NCI-H748 treated with DMSO at 0.1 percent for 48 hours (cell line): ENCODE measurements at places on chromosomes 2 and 18.
A peak's percentile ranks its signal among the peaks of the same experiment; 100 is the strongest.

GRCh38 chr18:69992776-69993175, 45.1 kb upstream of the CD226 start:
- no peak for DNase-seq

DNA sequence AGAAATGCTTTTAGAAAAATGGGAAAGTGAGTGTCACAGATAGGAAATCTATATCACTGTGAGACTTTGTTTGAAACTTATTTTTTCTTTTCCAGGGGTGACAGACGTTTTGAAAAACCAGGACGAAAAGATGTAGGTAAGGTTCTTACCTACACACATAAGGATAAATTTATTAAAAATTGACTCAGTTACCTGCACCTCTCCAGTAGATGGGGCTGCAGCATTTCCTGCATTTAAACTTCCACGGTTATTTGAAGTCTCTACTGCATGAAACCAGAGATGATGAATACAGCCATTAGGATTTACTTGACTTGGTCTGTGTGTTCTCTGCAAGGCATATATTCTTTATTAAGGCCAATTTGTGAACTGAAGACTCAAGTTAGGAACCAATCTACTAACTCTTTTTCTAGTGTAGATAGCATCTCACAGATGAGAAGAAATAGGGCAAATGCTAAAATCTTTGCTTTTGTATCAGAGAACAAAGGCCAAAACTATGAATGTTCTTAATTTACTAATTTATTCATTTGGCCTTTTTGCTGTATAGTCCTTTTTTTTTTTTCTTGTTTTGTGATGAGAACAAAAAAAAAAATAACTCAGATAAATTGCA, 15.0 kb downstream of the KCNJ13 start:
- DNase-seq = peak; percentile 1

DNA sequence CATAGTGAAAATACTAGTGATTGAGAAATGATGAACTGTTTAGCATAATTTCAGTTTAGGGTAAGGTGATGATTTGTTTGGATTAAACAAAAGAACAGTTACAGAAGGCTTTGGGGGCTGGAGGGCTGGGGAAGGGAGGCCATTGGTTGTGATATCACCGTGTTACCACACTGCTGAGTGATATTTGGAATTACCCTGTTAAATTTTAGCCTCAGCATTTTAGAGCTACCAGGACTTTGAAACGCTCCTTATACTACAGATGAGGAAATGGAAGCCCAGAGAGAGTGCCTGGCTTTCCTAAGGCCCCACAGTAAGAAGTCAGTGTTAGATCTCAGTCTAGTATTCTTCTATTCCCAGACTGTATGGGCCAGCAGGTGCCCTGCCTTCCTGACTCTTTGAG, 15.6 kb downstream of the ARHGEF33 start:
- DNase-seq = no peak

GRCh38 chr18:45836242-45837205, 11.0 kb downstream of the SIGLEC15 start:
- no peak for DNase-seq

DNA sequence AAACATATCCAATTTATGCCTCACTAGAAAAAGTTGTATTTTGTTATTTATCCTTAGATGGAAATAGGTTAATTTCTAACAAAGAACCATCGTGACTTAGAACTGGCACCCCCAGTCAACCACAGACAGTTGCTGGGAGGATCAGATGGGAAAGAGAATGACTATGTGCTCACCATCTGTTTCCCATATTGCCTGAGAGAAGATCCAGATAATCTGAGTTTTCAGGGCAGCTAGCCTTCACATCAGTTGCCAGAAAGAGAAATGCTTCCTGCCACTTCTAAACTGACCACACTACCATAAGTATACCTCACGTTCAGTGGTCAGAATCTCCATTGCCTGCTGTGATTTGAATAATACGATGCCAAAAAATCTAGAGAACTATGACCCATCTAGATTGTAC, 28.4 kb upstream of the NEB start:
- DNase-seq = no peak

DNA sequence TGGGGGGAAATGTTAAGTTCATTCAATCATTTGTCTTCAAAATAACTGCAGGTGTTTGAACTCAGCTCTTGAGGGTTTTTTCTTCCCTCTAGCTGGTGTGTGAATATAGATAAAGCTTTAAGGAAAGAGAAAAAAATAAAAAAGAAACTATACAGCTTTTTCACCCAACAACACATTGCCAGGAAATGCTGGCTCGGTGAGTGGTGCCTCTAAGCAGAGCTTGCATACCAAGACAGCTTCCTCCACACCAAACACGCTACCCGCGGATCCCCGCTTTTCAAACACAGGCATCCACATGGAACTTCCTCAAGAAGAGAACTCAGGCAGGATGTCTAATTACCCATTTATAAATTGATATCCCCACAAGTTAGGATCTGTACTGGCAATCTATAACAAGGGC, 69.8 kb upstream of the TANK start:
- no peak for DNase-seq

DNA sequence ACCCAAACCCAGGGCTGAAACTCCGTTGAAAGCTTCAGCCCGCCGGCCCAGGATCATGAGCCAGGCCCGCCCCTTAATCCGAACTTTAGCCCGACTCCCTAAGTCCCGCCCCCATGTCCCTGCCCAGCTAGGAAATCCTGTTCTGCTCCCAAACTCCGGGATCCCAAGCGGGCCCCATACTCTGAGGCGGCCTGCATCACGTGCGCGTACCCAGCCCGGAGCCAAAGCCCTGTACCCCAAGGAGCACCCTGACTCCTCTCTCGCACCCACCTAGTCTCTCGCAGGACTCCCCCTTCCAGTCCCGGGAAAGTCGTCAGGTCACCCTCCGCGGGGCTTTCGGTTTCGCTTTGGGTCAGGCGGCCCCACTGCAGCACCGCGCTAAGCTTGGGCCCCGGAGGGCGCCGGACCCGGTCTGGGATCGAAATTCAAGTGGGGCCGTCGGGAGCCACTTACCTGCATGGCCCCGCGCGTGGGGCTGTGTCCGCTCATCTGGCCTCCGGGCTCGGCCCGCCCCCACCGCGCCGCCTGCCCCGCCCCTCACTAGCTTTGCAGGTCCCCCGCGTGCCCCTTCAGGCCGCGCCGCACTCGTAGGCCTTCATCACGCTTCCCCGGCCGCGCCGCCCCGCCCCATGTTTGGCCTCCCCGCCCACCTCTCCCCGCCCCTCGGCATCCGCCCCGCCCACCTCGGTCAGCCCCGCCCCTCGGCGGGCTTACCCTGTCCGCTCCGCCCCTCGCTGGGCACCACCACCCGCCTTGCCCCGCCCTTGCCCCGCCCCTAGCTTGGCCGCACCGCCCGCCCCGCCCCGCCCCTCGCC, at the start of gene DNPEP:
DNPEP (minus strand) TSS at position 607 of the 815 bp plus-strand sequence; CDS start at position 489, 118 bp downstream.
- DNase-seq = peak; percentile 78

DNA sequence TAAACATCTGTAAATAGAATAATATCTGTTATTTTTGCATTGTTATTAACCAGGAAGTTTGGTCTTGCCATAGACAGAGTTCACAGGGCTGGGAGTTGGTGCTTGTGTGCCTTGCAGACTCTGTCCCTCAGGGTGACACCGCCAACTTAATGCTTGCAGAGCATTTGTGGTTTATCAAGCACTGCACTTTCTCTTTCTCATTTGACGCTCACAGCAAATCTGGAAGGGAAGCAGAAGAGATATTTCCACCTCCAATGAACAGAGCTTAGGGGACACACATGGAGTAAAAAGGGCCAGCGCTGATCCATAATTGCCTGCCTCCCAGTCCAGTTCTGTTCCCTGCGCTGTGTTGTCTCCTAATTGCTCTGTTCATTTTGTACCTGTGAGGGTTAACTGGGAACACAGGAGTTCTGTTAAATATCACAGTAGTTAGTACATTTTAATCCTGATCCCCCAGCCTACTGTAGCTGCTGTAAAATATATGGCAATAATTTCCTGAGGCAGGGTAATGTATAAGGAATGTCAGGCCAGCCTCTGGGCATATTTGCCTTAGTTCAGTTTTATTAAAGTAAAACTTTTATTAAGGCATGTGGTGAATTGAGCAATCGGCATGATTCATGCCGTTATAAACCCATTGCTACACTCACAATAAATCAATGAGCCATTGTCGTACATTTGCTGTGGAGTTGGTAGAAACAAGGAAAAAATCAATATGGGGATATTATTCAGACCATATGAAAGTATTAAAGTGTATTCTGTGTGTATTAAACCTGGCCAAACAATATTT, 182.5 kb upstream of the OSR1 start:
- DNase-seq = no peak

DNA sequence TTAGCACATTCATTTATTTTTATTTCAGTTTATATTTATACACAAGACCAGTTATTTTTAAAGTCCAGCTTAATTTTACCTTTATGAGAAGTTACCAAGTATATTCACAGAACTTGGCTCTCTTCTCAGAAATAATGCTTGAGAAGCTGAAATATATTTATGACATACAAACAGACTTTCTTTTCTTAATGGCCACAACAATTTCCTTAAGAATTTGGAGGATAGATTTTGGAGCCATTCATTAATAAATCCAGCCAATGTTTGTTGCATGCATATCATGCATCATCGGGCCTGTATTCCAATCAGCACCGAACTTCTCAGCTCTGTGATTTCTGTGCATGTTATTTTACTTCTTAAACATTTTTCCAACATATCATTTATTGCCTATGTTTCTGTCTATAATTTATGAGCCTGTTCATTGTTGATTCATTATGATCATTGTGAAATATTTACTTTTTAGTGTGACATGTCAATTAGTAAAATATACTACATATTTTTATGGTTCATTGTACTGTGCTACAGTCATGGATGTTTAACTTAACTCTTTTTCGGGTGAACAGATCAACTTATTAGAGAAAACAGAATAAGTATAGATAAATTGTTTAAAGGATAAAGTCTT, 3.5 kb downstream of the GULP1 start:
- DNase-seq = no peak

DNA sequence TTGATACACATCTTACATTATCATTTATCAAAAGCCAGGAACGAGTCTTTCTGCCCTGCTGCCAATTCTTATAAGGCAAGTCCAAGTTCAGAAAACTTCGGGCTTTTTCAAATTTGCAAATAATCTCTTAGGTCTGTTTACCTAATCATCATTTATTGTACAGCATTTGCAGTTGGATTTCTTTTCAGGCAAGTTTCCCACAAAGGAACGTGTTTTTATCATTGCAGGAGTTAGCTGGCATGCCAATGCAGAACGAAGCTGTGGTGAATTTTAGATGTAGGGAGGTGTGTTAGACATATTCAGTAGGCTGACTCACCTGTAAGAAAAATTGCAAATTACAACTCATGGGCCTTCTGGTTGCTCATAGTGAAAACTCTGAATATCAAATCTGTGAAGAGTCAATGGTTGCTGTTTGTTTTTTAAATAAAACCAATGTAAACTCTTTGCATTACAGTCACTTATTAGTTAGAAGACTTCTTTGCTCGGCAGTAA, 209.6 kb downstream of the SRBD1 start:
- DNase-seq = no peak

- no peak for DNase-seq
These were observed 65.9 kb upstream of the WIPF1 start for GRCh38 chr2:174663550-174663949.

- DNase-seq = no peak
These were observed 316.9 kb upstream of the THSD7B start for GRCh38 chr2:136448432-136448831.

GRCh38 chr2:183035954-183036669, 2.1 kb downstream of the NCKAP1 start:
- no peak for DNase-seq

- DNase-seq = peak; percentile 59
These were observed 28.0 kb downstream of the GCG start for GRCh38 chr2:162123806-162124758.

DNA sequence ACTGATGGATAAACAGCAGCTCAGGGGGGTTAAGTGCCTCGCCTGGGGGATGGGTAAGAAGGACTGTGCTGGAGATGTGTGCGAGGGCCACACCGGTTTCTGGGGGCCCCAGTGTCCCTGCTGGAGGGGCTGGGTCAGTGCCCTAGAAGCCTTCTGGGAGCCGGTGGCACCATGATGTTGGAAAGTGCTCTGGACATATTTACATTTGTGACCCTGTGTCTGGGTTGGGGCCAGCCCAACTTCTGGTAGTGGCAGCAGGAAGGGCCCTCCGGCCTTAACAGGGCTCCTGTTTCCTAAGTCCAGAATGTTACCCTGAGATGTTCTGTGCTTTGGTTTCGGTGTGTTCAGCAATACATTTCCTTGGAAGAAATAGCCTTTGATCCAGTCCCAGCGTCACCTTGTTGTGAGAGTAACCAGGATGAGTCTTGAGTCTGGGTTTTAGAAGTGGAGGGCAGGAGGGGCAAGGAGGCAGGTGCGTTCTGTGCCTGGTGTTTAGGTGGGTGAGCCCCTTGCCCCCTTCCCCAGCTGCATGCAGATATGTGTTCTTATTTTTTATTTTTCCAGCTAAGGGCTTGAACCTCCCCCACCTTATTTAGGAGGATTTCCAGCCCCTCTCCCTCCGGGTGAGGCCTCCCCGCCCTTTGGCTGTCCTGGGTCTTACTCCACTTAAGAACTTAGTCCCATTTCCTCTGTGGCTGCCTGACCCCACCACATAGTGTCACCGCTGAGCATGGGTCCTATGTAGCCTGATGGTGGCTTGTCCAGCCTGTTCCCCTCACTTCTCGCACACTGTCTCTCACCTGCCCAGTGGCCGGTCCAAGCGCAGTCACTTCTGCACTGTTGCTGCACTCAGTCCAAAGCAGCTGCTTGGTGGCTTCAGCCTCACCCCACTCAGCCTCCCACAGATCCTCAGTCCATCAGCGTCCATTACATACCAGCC, 132.7 kb upstream of the HS6ST1 start:
- DNase-seq = no peak

- no peak for DNase-seq
These were observed 93.5 kb downstream of the DDX1 start for GRCh38 chr2:15685143-15685542.

GRCh38 chr2:169298007-169298406, 64.3 kb downstream of the LRP2 start:
- DNase-seq = no peak

DNA sequence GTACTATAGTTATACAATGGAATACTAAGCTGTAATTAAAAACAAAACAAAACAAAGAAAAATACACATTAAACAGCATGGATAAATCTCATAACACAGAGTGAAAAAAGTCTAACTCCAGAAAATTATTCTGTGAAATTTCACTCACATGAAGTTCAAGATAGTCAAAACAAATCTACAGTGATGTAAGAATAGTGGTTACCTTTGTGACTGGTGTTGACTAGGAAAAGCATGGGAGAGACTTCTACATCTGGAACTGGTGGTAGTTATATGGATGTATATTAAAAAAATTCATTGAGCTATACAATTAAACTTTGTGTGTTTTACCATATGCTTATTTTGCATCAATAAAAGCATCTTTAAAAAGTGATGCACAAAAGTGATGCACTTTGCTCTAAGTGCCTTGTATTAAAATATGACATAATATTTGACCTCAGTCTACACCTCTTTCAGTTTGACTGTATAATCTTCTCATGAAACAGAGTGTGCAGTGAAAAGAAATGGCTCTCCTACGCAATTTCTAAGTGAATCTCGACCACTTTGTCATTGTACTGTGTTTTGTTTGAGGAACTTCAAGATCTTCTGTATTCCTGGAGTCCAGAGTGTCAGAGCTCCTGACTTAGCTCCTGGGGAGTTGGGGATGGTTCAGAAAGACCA, 28.0 kb downstream of the STAT4 start:
- no peak for DNase-seq
